ENCODE measurements at places on chromosomes 13 and 19.

DNA sequence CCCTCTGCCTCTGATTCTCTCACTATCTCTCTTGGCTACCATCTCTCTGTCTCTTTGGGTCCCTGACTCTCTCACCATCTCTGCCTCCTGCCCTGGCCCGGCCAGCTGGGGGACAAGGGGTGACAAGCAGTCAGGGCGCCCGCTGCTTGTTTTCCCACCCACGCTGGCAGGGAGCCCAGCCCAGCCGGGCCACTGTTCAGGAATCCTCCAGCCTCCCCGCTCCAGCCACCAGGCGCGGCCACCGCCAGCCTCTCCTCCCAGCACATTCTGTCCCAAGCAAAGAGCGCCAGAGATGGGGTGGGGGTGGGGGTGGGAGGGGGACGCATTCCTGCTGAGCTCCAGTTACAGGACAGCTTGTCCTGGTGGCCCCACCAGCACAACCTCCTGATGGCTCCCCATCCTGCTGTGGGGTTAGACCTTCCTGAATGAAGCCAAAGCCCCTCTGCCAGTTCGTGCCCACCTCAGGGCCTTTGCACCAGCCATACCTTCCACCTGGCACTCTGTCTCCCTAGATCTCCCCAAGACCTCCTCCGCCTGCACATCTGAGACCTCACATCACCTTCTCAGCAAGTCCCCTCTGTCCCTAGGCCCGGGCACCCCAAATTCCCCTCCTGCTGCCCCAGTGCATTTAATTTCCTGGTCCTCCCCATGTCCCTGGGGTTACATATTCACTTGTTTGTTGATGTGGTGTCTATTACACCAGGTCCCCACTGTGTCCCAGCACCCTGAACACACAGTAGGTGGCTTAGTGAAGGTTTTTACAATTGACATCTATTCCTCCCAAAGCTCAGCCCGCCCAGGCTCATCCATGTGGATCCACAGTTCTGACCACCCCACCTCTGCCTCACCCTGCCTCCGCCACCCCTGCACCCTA is 12.5 kb downstream of the ARRDC2 start:
- no peak for DNase-seq

GRCh38 chr13:106083620-106084350 is 451.7 kb downstream of the EFNB2 start:
- DNase-seq: peak; percentile 15

GRCh38 chr19:43362179-43362578 is 8.7 kb downstream of the CD177 start:
- DNase-seq: no peak

DNA sequence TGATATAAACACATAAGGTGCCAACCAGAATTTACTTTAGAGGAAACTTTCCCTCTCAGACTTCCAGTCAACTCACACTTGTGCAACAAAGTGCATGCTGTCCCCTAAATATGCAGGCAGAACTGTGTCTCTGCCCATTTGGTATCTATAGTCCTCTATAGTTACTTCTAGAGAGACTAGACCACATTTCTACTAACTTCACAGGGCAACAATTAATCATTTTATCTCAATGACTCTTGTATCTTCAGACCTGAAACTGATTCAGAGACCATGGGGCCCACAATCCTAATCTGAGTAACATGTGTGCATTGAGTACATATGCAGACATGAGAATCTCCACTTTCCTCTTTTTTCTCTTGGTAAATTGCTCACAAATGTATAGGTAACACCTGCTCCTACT is 158.1 kb downstream of the ZNF486 start:
- no peak for DNase-seq

DNA sequence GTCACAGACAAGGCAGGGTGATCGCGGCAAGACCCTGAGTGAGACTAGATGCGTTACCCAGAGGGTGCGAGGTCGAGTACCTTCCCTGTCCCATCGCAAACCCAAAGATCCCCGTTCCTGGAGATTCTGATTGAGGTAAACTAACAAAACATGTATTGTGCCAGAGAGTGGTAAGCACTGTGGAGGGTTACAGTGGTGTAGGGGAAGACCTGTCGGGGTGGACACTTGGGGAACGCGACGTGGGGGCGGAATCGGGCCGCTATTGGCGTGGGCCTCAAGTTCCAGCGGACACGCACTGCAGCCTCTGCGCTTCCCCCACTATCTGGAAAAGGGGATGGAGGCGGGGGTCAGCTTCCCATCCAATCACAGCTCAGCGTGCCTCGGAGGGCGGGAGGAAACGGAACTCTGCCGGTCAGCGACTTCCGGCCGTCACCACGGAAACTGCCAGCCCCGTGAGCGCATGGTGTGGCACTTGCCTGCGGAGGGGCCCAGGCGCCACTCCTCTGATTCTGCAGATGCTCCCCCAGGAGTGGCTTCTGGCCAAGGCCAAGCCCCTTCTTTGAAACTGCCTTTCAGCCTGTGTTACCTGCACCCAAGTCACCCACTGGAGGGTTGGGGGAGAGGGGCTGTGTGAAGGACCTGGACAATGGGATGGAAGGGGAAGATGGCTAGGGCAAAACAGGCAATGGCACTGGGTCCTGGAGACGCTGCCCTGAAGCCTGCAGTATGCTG is 1.0 kb upstream of the UBE2M start:
- DNase-seq: peak; percentile 89

DNA sequence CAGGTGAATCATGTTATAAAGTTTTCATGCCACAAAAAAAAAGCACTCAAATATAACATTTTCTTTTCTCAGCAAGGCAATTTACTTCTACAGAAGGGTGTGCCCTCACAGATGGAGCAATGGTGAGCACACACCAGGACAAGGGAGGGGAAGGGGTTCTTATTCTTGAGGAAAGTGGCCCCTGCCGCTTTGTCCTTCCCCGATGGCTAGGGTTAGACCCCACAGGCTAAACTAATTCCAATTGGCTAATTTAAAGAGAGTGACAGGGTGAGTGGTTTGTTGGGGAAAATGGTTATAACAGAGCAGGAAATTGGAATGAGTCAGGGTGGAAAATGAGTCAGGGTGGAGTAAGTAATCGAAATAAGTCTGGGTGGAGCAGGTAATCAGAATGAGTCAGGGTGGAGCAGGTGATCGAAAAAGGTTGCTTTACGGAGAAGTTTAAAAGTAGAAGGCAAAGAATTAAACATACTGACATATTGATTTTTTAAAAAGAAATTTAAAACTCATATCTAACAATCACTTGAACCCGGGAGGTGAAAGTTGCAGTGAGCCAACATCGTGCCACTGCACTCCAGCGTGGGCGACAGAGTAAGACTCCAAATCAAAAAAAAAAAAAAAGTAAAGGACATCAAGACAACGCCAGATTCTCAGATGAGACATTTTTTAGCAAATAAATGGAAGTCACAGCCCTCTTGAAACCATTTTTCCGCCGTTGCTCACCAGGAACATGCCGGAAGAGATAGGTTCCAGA is 813 bp downstream of the ZNF562 start:
- DNase-seq: peak; percentile 25

DNA sequence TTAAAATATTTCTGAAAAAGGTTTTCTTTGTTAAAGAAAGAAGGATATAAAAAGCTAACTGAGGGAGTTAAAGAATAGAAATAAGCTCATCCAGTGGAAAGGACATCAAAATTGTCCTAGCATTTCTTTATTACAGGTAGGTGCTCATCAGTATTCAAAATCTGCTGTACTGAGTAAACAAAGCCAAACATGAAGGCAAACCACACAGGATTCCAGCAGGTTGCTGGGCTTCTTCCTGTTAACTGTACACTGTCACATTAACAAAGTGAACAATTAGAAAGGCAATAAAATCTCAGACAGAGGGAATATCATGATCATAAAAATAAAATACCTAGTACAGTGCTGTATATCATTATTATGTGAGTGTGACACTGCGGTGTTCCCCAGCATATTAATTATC is 1541.0 kb downstream of the SLITRK5 start:
- DNase-seq: no peak

DNA sequence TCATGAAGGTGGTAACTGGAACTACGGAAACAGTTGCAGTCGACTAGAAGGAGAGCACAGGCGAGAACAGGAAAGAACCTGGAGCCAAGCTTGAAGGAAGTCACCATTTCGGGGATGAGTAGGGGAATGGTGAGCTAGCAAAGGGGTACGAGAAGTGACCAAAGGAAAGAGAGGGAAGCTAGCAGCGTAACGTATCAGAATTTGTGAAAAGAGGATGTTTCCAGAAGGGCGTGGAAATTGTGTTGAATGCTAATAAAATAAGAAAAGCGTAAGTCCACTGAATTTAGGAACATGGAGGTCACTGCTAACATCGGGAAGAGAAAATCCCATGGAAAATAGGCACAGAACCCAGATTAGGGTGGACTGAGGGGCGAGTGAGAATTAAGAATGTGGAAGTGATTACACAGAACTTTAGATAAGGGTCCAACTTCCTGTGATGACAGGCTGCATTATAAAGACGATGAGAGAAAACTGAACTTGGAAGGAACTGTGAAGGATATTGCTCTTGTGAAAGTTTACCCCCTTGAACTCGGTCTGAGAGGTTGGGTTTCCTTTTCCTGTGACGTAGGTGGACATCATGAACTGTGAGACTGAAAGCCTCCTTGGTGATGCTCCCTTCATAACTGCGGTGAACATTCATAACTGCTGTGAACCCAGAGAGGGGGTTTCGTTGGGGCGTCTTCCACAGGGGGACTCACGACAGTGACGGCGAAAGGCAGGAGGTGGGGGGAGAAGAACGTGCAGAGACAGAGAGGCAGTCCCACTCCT is 2.0 kb upstream of the FFAR2 start:
- DNase-seq: no peak

- no peak for DNase-seq
These were observed 97.9 kb downstream of the GGACT start for GRCh38 chr13:100490692-100491091.

DNA sequence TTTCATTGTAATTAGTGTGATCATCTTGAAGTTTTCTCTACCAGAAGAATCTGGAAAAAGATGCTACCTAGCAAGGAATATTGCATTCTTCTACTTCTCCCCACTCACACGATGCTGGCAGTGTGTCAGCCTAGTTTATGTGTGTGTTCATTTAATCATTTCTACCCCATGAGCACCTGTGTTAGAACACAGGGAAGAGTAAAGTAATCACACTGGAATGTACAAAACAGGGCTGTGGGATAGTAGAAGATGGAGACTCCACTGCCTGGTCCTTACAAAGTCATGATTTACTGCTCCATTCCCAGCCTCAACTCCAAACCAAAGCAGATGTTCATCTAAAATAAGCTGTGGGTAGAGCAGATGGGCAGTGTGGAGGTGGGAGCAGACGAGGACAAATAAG is 47.7 kb upstream of the RGCC start:
- no peak for DNase-seq

- DNase-seq: peak; percentile 67
These were observed 5.8 kb upstream of the ONECUT3 start for GRCh38 chr19:1747285-1748114.

DNA sequence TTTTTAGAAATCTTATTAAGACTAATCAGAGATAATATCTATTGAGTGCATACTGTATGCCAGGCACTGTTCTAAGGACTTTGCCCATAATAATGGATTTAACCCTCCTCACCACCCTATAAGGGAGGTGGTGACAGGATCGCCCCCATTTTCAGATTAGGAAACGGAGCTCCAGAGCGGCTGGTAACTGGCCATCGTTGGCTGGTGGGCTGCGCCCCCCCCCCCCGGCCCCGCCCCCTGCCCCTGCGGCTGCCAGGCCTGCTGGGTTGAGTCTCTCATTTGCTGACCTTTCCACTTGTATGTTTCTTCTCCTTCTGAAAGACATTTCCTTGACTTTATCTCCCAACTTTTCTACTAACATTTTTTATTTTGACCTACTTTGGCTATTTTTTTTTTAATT is 8.5 kb downstream of the ARHGEF7 start:
- DNase-seq: no peak

DNA sequence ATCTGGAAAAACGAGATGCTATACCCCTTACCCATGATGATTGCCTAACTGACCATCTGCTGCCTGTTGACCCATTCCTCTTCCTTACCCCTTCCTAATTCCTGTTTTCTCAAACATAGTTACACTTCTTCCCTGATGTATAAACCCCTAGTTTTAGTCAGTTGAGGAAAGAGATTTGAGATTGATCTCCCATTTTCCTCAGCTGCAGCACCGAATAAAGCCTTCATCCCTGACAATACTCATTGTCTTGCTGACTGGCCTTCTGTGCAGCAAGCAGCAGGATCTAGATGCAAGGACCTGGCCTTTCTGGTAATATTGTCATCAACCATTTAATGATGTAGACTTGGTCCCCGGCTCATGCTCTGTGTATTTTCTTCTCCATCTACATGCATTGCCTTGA is 999 bp upstream of the ZNF264 start:
- DNase-seq: no peak

DNA sequence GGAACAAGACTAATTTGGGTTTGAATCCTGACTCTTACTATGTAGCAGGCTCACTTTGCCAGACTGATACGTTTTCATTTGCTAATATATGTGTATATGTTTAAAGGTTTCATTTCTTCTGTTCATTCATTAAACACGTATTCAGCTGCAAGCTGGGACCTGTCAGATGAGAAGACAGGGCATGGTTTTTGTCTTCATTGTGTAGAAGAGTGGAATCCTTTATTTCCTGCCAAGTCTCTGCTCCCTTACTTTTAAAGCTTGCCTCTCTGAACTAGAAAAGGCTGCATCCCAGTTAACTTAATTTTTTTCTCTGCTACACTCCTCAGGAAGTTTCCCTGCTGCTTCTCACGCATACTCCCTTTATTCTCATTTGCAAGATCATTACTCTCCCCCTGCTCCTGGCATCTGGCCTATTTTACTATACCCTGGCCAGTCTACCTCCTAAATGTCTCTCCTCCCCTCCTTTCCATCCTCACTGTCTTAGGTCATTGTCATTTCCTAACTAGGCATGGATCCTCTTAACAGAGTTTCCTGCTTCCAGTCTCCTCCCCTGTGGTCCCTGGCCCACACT is 141.0 kb upstream of the TMTC4 start:
- DNase-seq: no peak

DNA sequence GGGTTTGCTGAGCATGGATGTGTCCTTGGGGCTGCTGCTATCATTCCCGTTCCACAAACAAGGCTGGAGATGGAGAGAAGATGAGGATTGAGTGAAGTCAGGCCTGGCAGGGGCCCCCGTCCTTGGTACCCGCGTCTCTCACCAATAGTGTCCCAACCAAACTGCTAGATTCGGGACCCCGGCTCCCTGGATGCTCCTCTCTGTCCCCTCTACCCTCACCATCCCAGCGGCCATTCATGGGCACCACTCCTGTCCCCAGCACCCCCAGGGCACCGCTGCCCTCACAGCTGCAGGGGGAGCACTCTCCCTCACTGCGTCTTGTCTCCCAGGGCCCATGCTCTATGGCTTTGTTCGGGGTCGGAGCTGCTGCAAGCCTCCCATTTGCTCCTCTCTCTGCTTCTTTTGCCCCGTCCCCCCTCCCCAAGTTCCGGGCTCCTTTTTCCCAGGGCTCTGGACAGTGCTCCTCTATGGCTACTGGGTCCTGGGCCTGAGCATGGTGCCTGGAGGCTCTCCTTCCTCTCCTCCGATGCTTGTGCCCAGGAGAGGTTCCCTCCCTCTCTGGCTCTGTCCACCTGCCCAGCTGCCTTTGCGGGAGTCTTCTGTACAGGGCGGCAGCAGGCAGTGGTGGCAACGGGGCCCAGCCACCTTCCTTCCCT is 219.5 kb downstream of the TEX29 start:
- DNase-seq: no peak

- DNase-seq: no peak
These were observed 75.5 kb upstream of the EDNRB start for GRCh38 chr13:77994166-77994565.

- DNase-seq: no peak
These were observed 10.0 kb upstream of the EPSTI1 start for GRCh38 chr13:43002021-43002420.

GRCh38 chr19:13748169-13748828 is 16.0 kb upstream of the MRI1 start:
- peak; percentile 25 for DNase-seq

Data from stimulated activated naive CD8-positive, alpha-beta T cell treated with anti-CD3 and anti-CD28 coated beads, Interleukin-15, Interleukin-2, amounts not matched to agents 100 U/mL and 50 U/mL, for 24 hours (primary cell).